ENCODE measurements at places on chromosomes 11 and 22. TPM values are rescaled to one million over a fixed set of nuclear protein-coding genes. Genes with fewer than 3 reads are reported as not detected.
A peak's percentile ranks its signal among the peaks of the same experiment; 100 is the strongest.

GRCh38 chr22:36870250-36870649, 9.4 kb downstream of the NCF4 start:
- DNase-seq = no peak

- peak; percentile 62 for DNase-seq
These were observed 9.7 kb downstream of the TUB start for GRCh38 chr11:8090756-8091155.

NRXN2 gene
- total RNA-seq = not detected

CTSF gene
- 27.8 TPM for total RNA-seq

- peak; percentile 65 for DNase-seq
These were observed 147.5 kb upstream of the CTSC start for GRCh38 chr11:88484873-88485621.

GRCh38 chr22:32584650-32585049, 110.0 kb downstream of the FBXO7 start:
- DNase-seq = no peak
